ENCODE measurements at places on chromosomes 13 and 19.

GRCh38 chr13:102550507-102550906 lies 46.3 kb upstream of the TPP2 start:
- no peak for DNase-seq

DNA sequence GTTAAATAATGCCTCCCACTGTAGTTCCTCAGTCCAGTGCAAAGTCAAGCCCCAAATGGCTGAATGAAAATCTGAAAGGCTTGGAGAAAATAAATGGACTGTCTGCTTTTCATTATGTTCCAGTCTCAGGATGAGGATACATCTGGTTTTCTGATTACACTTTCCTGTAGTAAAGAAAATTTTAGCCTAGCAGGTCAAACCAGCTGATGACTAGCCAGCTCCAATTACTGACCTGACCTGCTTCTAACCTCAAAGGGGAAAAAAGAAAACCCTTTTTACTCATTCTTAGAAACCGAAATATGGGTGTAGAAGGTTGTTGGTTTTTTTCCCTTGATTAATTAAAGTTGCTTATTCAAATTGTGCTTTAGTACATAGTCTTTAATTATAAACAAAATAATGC lies 418.4 kb downstream of the EFNB2 start:
- no peak for DNase-seq

DNA sequence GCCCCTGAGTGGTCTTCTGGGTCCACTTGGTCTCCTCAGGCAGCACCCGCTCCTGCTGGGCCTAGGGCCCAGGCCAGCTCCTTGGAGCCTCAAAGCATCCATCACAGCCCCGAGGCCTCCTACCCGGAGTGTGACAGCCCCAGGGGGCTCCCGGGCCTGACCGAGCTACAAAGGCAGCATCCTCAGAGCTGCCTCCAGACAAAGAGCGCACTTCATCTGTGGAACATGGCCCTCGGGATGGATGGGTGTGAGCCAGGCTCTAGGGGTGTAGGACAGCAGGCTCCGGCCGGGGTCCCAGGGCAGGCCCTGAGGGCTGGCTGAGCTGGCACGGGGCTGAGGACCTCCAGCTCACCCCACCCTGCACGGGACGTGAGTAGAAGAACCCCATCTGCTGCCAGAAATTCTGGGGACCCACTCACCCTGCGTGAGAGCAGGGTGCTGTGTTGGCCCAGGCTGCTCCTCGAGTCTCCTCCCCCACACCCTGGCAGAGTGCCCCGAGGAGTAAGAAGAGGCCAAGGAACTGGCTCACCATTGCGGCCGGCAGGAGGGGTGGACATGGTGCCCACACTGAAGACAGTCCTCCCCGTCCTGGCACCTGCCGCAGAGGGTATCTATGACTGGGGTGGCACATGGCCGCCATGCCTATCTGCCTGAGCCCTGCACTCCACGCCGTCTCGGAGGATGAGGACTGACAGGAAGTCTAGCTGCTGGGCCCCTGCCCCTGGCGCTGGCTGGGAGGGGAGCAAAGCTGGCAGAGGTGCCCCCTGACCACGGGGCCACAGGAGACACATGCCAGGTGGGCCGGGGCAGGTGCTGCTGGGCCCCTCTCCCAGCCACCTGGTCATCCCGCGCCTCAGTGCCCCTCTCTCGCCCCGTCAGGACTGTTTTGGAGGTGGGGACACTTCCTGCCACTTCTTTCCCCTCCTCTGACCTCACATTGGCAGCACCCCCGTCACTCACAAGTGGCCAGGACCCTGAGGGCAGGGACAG lies 22.3 kb downstream of the CEBPG start:
- DNase-seq, result no peak

- DNase-seq, result no peak
Observed at GRCh38 chr13:94239135-94239534, 240.3 kb downstream of the DCT start.

GRCh38 chr19:18223860-18224524 lies 2.2 kb downstream of the PDE4C start:
- peak; percentile 19 for DNase-seq

DNA sequence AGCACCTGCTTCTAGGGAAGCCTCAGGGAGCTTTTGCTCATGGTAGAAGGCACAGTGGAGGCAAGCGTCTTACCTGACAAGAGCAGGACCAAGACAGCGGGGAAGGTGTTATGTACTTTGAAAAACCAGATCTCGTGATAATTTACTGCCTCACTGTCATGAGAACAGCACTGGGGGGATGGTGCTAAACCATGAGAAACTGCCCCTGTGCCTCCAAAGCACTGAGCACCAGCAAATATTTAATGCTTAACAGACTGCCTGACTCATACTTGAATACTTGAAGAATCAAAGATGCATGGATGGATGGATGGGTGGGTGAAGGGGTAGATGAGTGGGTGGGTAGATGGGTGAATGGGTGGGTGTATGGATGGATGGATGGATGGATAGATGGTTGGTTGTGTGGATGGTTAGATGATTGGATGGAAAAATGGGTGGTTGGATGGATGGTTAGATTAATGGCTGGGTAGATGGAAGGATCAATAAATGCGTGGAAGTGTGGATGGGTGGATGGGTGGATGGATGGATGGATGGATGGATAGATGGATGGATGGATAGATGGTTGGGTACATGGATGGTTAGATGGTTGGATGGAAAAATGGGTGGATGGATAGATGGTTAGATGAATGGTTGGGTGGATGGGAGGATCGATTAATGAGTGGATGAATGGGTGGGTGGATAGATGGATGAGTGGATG lies 101.1 kb upstream of the IPO5 start:
- DNase-seq, result no peak

- no peak for DNase-seq
Observed at GRCh38 chr19:55579766-55580621, 654 bp downstream of the ZNF579 start.

DNA sequence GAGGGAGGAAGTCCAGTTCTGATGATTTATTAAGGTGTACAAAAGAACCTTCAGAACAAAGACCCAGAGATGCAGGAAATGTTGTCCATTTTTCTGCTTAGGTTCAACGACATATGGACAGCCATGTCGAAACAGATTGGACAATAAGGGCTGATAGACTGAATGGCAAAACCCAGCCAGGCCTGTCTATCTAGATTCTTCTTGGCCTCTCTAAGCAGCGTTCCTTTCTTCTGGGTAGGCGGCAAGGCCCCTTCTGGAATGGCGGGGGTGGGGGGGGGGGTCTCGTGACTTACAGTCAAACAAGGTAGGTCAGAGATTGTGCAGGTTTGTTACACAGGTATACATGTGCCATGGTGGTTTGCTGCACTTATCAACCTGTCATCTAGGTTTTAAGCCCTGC lies 39.7 kb upstream of the PEPD start:
- no peak for DNase-seq

DNA sequence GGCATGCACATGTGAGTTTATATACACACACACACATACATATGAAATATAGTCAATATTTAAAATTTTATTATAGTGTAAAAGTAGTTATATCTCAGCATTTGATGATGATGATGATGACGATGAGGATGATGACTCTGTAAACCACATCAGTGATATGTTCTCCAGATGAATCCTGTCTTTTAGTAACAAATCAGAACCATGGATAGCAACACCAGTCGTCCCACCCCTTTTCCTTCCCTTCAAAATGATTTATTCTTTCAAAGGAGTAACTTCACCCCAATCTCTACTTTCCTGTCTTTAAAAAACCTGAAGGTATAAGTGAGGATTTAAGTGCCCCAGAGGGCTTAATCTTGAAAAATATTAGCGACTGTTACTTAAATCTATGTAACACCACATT lies 74.1 kb downstream of the DCLK1 start:
- no peak for DNase-seq
